CD4-positive, alpha-beta T cell treated with Interleukin-1 beta for 1 hour (primary cell): ENCODE measurements at places on chromosomes 5 and 9.

- DNase-seq = no peak
Observed at GRCh38 chr9:127098916-127099553, 23.4 kb downstream of the ANGPTL2 start.

DNA sequence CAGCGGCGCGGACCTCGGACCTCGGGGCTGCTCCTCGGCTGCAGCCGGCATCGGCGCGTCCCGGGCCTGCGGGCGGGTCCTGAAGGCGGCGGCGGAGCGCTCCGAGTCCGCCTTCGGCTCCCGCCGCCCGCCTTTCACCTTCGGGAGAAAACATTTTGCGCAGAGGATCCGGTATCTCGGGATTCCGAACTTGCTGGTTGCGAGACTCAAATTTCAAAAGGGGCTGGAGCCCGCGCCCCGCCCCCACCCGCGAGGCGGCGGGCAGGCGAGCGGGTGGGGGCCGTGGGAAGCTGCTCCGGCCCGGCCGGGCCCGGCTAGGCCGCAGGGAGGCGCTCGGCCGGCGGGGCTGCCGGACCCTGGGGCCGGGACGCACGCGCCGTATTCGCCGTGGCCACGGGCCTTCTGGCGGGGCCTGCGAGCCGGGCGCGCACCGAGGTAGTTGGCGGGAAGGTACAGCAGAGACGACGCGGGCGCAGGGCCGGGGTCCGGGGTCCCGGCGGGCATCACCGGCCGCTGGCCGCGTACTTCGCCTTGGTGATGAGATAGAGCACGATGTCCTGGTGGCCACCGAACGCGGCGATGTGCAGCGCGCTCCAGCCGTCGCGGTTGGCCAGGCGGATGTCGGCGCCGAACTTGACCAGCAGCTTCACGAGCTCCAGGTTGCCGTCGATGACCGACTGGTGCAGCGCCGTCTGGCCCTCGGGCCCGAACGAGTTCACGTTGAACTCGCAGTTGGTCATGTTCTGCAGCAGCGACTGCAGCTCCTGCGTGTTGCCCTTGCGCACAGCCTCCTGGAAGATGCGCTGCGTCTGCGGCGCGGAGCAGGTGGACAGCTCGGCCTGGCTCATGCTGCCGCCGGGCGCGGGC is 757 bp downstream of the NRARP start:
- no peak for DNase-seq

- DNase-seq = peak; percentile 45
Observed at GRCh38 chr5:177509381-177509951, at the start of gene DOK3. TSS of gene DOK3 (minus strand) at chr5:177509826. CDS start at chr5:177509540, 286 bp downstream.

DNA sequence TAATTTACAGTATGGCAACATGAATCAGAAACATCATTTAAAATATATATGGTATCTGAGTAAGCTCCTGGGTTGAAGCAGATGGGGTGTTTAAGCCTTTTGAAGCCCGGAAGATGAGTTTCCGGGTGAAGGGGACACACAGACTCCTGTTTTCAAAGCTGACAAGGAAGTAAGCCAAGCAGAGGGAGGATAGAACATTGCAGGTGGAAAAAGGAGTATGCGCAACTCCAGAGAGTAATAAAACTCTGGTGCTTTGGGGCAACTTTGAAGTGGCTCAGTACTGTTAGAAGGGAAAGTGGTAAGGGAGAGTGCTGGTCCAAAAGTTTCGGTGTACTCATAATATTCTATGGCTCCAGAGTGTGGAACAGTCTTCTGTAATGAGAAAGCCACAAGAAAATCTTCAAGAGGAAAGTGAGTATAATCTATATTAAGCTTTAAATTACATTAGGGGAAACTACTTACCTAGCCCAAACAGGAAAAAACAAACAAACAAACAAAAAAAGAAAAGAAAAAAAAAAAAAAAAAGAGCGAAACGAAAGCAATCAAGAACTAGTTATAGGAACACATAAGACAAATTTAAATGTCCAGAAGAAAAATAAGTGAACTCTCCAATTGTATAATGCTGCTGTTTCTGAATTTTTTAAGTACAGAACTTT is 2.3 kb upstream of the ST8SIA4 start:
- peak; percentile 43 for DNase-seq

GRCh38 chr5:179801304-179802206 is 5.1 kb downstream of the MGAT4B start:
- peak; percentile 85 for DNase-seq
